Effector memory CD4-positive, alpha-beta T cell (primary cell): ENCODE measurements at places on chromosomes 11 and 22.
A peak's percentile ranks its signal among the peaks of the same experiment; 100 is the strongest.

GRCh38 chr11:60753309-60753708 is 3.4 kb upstream of the MS4A15 start:
- DNase-seq: no peak

DNA sequence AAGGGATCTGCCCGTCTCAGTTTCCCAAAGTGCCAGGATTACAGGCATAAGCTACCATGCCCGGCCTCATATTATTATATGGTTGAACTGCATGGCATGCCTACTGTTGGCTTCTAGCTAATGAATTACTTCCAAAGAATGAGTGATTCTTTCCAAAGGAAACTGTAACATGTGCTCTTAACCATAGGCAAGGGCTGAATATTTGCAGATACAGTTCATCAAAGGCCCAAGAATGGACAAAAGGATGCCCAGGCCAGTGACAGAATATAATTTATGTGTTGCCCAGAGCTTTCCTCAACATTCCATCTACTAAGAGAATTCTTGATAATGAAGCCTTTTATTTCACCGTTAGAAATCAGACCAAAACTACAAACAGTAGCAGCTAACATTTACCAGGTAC is 27.0 kb upstream of the CCDC89 start:
- no peak for DNase-seq

GRCh38 chr22:49308300-49308699 is 519.4 kb downstream of the BRD1 start:
- no peak for DNase-seq

DNA sequence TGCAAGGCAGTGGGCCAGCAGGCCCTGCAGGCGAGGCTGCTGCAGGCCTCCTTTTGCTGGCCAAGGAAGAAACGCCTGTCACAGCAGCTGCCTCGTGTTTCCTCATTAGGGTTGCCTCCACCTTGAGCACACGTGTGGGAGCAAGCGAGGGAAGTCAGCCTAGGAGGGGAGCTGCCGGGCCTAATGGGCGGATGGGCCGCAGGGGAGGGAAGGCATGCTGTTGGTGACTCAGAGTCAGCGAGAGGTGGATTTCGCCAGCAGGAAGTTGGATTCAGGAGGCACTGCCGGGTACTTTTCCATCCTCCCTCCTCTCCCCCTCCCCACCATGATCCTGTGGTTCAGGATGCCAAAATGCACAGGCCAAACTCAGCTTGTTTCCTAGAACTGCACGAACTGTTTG is 498.7 kb downstream of the METTL15 start:
- no peak for DNase-seq

DNA sequence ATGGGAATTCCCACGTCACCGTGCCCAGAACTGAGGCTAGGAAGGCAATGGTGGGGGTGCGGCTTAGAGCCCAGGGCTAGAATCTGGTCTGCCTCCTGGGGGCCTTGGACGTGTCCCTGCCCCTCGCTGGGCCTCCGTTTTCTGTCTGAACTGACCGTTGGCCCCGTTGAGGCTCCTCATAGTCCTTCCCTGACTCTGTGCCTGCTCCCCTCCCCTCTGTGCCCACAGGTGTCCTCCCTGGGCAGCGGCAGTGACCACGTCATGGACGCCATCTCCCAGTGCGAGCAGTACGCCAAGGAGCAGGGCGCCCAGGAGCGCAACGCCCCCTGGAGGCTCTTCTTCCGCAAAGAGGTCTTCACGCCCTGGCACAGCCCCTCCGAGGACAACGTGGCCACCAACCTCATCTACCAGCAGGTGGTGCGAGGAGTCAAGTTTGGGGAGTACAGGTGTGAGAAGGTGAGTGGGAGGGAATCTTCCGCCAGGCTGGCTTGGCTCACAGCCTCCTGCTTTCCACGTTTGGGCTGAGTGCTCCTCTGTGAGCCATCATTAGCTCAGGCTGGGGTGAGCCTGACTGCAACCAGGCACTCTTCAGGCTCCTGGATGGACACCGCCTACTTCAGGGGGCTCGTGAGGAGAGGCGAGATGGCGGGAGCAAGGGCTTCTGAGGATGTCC is 63.9 kb downstream of the MYO7A start:
- peak; percentile 12 for DNase-seq

- DNase-seq: no peak
These were observed 103.3 kb upstream of the NNMT start for GRCh38 chr11:114192841-114193389.

DNA sequence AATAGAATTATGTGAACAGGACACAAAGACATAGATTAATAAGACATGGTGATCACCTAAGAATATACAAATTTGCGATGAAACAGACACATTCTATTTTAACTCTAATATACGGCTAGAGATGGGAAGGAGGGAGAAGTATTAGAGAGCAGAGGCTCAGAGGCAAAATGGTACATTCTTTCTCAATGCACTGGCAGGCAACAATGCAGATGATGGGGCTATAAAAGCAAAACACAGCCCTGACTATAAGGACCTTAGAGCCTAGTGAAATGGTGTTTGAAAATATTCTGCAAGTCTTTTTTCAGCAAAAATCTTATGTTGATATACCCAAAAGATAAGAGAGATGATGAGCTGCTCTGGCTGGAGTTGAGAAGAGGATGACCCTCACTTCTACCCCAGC is 13.1 kb downstream of the TCF20 start:
- no peak for DNase-seq

GRCh38 chr11:79081471-79082031 is 359.3 kb downstream of the TENM4 start:
- DNase-seq: no peak

- no peak for DNase-seq
These were observed 4.2 kb downstream of the SLC25A1 start for GRCh38 chr22:19174106-19175025.

DNA sequence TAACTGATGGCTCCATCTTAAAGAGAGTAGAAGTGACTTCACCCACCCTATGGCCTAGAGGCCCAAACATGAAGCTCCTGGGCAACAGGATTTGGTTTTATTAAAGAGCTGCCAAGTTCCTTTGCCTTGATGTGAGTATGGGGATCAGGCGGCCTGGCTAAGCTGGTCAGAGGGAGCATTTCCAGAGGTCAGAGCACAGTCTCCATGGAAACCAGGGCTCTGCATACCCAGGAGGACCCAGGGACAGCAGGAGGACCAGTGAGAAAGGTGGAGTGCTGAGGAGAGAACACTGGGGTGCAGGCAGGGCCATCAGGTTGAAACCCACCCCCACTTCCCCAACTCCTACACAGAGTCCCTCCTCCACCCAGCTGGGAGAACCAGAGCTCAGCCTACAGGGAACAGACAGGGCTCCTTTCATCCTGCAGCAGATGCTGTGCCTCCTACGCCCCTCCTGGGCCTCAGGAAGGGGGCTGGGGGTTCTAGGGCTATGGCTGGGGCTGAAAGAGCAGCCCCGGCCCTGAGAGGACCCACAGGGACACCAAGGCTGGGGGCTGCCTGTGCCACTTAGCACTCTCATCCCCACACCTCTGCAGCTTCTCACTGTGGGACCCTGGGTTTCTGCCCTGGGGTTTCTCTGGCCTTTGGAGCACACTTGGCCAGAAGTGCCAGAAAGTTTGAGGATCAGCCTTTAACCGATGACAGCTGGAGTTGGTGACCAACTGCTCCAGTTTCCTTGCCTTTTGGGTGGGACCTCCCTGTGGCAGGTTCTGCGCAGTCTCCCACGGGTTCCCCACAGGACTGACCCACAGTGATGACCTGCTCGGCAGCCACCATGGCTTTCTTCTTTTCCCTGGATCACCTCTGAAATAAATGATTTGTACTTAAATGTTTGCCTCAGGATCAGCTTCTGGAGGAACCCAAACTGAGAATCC is 13.8 kb upstream of the P2RY6 start:
- DNase-seq: no peak

- DNase-seq: no peak
These were observed 5.8 kb downstream of the GRIK4 start for GRCh38 chr11:120517390-120517761.

- peak; percentile 68 for DNase-seq
These were observed 1.8 kb upstream of the APOL3 start for GRCh38 chr22:36162127-36163034.

DNA sequence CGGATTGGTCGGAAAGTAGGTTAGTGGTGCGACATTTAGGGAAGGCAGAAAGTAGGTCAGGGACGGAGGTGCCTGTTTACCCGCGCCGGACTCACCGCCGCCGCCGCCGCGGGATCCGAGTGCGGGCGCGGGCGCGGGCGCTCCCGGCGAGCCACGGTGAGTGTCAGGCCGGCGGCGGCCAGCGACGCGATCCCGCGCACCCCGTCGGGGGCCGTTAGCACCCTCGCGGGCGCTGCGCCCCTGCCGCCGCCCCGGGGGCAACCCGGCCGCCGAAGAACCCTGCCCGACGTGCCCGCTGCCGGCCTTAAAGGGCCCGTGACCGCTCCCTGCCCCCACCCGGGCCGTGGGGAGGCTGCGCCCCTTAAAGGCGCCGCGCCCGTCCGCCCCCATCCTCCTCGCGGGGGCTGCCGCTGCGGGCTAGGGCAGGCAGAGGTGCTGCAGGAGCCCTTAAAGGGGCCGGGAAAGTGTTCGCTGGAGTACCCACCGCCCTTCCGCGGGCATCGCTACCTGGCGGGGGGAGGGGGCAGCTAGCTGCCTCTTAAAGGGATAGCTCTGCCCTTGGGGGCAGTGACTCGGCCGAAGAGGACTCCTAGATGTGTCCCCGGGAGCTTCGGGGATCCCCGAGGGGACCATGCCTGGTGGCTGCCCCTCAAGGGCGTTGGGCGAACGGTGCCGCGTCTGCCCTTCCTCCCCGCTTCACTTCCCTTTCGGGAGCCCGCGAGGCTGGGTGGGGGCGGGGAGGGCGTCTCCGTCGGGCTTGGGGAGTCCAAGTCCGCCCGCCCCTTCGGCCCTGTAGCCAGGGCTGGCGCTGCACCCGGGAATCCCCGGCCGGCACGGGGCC is at the start of gene BMAL1:
Gene BMAL1, plus strand, starts transcription at position 23 of the 841 bp plus-strand sequence. CDS start 76,519 bp downstream, outside the sequence.
- DNase-seq: peak; percentile 38

DNA sequence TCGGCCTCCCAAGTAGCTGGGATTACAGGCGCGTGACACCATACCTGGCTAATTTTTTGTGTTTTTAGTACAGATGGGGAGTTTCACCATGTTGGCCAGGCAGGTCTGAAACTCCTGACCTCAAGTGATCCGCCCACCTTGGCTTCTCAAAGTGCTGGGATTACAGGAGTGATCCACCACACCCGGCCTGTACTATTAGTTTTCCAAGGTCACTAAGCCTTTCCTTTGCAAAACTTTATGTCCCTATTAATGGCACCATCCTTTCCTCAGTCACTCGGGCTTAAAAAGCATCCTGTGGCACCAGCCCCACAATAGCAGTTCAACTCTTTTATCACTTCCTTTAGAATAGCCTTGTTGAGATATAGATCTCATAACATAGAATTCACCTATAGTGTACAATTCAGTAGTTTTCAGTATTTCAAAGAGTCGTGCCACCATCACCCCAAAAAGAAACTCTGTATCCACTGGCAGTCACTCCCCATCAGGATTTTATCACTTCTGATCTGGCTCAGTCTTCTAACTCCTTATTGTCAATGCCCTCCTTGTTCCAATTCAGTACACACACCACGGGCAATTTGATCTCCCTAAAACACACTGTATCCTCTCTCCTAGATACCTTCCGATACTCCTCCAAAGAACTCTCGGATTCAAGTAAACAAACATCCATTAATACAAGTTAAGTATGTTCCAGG is 921 bp upstream of the BCL2L13 start:
- DNase-seq: no peak

DNA sequence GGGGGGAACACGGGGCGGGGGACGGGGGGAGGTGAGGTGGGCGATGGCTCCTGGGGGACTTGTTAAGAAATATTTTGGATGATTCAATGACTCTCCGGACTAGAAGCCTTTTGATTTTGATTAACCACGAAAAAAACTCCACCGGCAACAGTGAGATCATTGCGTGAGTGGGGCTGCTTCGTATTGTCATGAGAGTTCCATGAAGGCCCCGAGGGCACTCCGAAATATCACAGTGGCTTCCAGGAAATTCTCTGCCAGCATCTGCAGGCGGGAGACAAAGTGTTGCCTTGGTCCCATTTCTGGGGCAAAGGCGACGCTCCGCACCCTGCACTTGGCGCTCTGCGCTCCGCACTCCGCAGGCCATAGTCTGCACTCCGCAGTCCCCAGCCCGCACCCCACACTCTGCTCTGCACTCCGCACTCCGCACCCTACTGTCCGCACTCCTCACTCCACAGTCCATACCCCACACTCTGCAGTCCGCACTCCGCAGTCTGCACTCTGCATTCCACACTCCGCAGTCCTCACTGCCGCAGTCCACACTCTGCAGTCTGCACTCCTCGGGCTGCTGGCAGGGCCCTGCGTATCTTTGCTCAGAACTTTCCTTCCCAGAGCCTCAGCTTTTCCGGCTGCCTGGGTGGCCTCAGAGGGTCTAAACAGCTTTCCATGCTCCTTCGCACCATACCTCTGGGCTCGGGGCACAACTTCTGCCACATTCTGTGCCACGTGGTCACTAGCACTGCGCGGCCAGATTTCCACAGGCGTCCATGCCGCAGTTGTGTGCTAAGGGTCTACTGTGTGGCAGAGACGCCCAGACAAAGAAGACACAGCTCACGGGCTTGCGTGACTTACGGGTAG is 61.1 kb downstream of the LINC01488 start:
- no peak for DNase-seq

- DNase-seq: peak; percentile 34
These were observed 7.3 kb upstream of the SYT7 start for GRCh38 chr11:61587951-61588727.

DNA sequence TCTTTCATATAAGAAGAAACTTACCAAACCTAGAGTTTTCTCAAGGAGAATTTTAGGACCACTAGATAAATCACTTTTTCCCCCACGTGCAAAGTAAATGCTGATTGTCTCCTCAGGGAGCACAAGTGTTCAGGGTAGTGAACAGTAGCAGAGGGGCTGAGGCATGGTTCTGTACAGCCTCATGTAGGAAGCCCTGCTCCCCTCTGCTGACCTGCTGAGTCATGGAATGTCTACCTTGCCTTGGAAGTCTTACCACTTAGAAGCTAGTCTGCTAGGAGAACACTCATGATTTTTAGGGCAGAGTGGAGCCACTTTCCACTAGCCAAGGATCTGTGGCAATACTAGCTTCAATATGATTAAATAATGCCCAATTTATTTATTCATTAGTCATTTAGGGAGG is 2120.6 kb upstream of the RAG2 start:
- no peak for DNase-seq

DNA sequence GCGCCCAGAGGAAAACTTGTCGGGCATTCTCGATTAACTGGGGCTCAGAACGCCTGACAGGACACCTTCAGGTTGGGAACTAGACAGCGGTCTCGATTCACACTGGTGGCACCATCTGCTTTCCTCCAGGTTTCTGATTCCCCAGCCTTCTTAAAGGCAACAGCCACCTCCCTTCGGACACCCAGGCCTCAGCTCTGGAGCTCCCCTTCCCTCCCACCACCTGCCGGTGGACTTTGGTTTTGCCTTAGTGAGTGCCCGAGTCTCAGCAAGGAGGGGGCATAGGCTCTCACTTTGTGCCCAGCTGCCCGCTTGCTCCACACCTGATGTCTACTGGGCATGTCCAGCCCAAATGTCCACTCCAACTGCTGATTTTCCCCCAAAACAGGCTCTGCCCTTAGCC is 110.4 kb upstream of the PARVA start:
- no peak for DNase-seq
